ELF-1 (cell line): ENCODE measurements at places on chromosomes 5 and 9.

DNA sequence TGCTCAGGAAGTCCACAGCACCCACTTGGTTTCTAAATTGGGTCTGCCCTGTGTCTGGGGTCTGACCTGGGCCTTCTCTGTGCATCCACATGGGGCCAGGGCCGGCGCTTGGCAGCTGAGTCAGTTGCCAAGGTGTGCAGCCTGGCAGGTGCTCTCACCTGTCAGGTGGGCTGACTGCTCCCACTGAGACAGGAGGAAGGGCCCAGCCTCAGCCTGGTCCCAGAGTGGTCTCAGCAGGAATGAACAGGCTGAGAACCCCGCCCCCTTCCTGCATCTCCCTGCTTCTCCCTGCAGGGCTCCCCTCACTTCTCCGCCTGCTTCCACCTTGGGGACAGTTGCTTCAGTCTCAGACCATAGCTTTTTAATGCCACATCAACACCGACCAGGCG lies 60.5 kb downstream of the BARX1 start:
- DNase-seq = no peak

DNA sequence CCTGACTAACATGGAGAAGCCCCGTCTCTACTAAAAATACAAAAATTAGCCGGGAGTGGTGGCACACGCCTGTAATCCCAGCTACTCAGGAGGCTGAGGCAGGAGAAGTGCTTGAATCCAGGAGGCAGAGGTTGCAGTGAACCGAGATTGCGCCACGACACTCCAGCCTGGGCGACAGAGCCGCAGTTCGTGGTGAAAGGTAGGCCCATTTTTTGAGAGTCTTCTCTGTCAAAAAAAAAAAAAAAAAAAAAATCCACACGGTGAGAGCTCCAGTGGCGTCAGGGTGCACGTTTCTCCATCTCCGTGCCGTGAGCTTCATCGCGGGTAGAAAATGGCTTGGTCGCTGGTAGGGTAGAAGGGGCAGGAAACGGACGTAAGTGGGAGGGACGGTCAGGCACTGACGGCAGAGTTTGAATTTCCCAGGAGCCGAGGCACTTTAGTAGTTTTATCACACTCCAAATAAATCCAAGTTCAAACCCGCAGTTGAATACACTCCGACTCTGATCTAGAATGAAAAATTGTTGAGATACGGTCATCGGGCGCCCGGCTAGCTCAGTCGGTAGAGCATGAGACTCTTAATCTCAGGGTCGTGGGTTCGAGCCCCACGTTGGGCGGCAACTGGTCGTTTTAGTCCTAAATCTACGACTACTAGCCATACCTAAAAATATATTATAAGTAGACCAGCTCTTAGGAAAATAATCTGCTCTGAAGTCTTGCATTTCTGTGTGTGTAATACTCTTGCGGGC lies 2.4 kb upstream of the TRIM7 start:
- DNase-seq = peak; percentile 93

GRCh38 chr5:102856389-102856777 lies 101.3 kb downstream of the PAM start:
- no peak for DNase-seq

DNA sequence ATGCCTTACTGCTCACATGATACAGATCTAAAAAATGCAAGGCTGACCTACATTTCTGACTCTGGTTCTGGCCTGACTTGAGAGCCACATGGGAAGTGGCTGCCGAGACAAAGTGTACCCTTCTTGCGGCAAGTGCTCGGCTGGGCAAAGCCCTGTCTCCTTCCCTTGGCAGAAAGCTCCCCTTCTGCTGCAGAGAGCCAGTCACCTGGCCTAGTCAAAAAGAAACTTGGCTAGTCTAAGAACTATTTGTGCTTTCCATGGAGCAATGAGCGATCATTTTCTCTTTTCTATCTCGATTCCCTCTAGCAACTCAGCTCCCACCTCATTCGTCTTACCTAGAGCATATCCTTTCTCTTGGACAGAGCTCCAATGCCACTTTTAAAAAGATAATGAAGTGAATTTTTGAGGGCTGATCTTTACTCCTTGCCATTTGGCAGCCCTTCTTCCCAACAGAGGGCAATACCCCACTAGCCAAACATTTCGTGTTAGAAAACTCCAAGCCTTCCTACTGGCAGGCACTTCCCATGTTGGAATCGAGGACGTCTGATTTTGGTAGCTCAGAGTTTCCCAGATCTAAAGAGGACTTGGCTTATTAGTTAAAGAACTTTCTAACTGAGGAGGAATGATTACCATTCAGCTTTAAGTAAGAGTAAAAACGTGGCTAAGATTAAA lies 108.1 kb upstream of the PRRC1 start:
- DNase-seq = no peak

GRCh38 chr9:6575324-6576034 lies 70.0 kb downstream of the GLDC start:
- DNase-seq = no peak

DNA sequence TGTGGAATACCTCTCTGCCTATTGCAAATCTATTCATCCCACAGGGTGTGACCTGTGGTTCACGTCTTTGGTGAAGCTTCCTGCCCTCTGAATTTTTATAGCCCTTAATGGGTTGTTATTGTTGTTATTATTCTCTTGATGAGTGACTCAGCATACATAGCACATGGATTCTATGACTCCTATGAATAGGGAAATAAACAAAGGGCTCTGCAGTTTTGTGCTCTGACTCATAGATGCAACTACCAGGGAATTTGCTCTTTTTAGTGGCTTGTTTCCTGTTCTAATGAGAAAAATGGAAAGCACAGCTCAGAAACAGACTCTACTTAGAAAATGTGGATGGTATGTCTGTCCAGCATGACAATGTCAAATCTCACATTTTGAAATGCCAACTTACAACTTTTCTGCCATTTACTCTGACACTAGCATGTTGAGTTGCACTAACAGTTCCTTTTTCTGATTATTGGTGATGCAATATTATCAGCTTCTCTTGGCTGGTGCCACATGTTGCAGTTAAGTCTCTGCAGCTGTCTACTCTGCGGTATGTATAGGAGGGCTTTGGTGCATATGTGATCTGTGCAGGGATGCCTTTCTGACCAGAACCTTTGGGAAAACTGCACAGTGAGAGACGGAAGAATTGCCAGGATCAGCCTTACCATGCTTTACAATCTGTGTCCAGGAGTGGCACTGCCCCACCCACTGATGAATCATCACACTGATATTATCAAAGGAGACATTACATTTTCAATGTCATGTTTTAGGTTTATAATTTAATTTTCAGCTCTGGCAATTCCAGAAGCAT lies 996.4 kb upstream of the WWC1 start:
- no peak for DNase-seq

DNA sequence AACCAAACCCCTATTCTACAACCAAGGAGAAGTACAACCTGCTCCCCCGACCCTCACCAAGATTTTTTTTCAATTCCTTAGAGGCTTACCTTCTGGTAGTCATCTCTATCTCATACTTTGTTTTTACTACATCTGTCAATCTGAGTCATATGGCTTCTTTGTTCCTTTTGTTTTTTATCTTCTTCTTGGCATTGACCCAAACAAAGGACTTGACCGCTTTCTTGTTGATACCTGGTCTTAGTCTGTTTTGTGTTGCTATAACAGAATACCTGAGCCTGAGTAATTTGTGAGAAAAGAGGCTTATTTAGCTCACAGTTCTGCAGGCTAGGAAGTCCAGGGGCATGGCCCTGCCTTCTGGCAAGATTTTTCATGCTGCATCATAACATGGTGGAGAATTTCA lies 352.7 kb downstream of the MLLT3 start:
- DNase-seq = no peak

- peak; percentile 27 for DNase-seq
Observed at GRCh38 chr5:82364497-82364896, 86.3 kb upstream of the RPS23 start.

GRCh38 chr9:31674264-31674663 lies 710.2 kb upstream of the ACO1 start:
- no peak for DNase-seq

DNA sequence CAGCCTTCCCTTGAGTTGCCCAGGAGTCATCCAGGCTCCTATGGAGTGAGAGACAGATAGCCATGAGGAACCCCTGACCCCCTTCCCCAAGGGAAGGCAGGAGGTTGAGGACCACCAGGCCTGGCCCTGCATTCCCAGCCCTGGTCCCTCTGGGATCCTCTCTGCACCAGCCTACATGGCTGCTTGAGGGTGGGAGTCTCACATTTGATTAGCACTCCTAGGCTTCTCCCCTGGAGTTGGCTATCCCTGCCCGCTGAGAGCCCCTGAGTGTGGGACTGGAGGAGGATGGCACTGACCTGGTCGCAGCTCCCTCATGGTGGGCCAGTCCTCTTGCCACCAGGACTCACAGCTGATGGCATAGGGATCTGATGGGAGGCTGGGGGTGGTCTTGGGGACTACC lies 46.7 kb downstream of the SAR1B start:
- no peak for DNase-seq

GRCh38 chr5:154830219-154830595 lies 20.2 kb downstream of the FAXDC2 start:
- DNase-seq = no peak

DNA sequence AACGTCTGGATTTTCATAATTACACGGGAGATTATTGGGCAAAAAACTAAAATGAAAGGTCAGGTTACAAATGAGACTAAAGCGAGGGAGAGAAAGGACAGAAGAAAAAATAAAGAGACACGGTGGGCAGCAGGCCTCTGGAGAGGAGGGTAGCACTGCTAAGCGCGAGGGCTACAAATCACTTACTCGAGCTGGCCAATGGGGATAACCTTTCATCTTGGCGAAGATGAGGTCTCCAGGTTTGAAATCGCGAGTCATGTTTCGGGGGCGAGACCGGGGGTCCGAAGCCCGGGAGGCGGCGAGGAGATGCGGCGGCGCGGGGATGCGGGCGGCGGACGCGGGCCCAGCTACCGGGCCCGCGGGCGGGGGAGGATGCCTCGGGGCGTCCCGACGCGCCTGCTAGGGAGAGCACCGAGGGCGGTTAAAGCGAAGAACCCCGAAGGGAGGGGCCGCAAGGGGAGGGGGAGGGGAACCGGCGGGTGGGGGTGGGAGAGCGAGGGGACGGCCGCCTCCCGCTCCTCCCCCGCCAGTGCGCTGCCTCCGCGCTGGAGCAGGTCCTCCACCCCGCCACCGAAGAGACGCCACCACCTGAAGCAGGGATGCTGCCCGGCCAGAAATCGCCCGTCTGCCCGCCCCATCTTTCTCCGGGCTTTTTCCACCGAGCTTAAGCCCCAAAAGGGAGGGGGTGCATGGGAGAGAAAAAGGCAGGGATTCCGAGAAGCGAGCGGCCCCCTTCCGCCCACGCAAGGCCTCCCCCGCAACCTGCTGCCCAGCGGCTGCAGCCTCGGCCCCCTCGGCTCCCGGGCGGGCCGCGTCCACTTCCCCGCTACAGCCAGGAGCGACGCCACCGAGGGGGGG lies 610 bp downstream of the PSIP1 start:
- DNase-seq = peak; percentile 54

DNA sequence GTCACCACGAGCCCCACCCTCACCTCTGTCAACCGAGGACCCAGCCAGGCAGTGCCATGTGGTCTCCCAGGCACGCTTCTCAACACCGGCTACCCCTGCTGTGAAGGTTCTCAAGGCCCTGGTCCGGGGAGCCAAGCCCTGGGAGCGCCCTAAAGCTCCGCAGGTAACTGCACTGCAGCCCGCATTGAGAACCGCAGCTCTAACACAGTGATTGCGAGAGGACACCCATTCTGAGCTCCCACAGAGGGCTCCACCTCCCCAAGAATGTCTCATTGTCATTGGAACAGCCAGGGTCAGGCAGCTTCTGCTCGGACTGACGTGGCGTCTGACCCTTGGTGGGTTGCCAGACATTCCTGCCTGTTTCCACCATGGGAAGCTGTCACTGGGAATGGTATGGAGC lies 88.3 kb downstream of the ANKRD33B start:
- no peak for DNase-seq

- peak; percentile 58 for DNase-seq
Observed at GRCh38 chr9:18791074-18791473, 241.9 kb downstream of the SAXO1 start.

GRCh38 chr9:85515021-85515420 lies 226.7 kb downstream of the AGTPBP1 start:
- no peak for DNase-seq

- no peak for DNase-seq
Observed at GRCh38 chr5:51053361-51053760, 329.9 kb upstream of the ISL1 start.

- DNase-seq = no peak
Observed at GRCh38 chr5:174645677-174646076, 78.7 kb upstream of the MSX2 start.

- DNase-seq = no peak
Observed at GRCh38 chr5:67490543-67491321, 294.1 kb upstream of the CD180 start.

GRCh38 chr5:14118551-14119320 lies 24.4 kb upstream of the TRIO start:
- peak; percentile 81 for DNase-seq

GRCh38 chr9:126703002-126703865 lies 89.5 kb downstream of the LMX1B start:
- DNase-seq = peak; percentile 87

GRCh38 chr5:44382894-44383293 lies 6.3 kb downstream of the FGF10 start:
- DNase-seq = no peak

DNA sequence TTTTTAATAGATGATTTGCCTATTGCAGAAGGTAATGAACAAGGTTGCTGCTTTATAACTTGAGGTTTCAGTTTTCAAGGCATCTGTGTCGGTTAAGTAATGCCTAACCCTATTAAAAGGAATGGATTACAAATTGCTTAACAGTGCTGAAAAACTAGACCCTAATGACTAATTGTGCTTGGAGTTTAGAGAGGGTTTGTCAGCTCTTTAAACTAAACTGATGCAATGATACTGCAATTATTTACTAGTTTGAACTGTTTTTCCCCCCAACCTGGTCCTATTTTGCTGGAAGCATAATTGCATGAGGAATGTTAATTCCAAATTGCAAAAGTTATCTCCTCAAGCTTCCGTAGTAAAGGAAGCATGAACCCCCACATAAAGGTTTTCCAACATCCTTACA lies 39.3 kb upstream of the TLX3 start:
- no peak for DNase-seq

DNA sequence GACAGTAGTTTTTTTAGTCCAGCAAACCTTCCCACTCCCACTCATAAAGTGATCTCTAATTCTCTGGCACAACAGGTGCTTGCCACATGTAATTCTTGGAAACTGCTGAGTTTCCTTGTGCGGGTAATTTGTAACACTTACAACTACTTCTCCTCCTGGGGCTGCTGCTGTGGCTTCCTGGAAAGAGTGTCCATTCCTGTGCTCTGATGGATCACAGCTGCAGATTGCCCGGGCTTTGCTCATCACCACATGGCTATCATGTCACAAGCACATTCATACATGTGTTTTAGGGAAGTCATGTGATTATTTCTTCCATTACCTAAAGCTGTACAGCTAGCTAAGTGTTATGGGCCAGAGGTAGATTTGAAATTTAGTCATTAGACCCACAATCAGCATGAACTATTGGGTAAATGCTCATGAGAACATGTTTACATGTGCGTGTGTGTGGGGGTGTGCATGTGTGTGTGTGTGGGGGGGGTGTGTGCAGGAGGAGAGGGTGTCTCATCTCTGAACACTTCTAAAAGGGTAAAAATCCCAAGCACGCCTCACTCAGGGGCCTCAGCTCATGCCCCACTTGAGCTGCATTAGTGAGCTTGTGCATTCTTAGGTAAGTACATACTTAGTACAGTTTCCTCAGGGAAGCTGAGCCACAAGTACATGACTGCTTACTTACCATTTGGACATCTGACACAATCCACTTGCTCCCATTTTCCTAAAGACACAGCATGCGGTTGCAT lies 118.1 kb upstream of the CCDC112 start:
- no peak for DNase-seq
